Cardiac fibroblast (primary cell): ENCODE measurements at places on chromosomes 5 and 9.

DNA sequence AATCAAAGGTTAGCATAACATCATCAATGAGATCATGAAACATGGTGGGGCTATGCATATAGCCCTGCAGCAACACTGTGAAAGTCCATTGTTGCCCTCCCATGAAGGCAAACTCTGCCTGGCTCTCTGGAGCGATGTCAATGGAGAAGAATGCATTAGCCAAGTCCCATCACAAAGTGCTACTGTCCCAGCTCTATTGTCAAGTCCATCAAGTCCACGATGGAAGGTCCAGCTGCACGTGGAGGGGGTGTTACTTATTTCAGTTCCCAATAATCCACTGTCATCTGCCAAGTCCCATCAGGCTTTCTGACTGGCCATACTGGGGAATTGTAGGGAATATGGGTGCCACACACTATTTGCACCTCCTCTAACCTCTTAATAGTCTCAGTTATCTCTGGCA is 10.8 kb downstream of the DMAC1 start:
- DNase-seq, result no peak

GRCh38 chr9:134755221-134755907 is 113.8 kb downstream of the COL5A1 start:
- DNase-seq, result no peak

DNA sequence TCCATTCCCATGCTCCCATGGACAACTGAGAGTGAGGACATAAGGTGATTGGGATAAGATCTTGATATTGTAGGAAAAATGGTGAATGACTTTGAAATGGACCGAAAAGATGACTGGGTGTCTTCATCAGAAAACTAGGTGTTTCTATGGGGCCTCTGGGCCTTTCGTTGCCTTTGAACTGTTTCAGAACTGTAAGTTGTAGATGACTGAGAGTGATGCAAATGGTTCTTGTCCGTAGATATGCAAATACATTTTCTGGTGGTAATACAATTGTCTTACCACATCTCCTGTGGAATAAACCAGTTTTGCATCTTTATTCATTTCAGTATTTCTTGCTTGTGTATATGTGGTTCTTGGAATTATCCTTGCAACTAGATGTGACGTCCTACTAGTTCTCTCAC is 16.0 kb upstream of the TEX48 start:
- DNase-seq, result no peak

GRCh38 chr5:107043665-107044064 is 627.1 kb downstream of the EFNA5 start:
- DNase-seq, result no peak
